SHP77 (cell line): ENCODE measurements at places on chromosomes 5 and 9.

DNA sequence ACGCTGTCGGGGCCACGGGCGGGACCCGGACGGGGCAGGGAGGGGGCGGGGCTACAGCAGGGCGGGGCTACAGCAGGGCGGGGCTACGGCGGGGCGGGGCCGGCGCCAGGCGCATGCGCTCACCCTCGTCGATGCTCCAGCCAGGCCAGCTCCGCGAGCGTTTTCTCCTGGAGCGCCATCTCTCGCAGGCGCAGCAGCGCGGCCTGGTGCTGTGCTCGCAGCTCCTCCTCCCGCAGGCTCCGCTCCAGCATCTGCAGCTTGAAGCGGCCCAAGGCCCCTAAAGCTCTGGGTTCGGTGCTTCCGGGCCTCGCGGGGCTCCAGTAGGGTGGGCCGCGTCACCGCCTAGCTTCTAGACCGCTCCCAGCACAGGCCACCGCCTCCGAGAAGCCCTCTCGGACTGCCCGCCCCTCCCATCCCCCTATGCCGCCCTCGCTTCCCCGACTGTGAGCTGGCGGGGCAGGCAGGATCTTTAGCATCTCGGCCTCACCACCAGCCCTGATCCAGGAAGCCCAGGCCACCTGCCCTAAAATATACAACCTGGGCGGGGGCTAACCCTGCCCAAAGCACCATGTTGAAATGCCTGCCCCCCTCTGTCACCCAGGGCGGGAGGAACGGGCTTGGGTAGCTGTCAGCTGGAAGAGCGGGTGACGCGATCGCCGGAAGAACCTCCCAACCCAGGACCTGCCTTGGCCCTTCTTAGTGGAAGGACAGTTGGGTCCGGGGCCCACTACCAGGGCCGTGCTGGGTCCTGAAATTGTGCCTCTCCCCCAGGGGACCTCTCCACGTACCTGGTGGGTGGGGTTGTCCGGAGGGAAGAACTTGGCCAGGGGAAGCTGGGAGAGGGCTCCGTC lies 21.9 kb upstream of the QSOX2 start:
- peak; percentile 79 for DNase-seq

DNA sequence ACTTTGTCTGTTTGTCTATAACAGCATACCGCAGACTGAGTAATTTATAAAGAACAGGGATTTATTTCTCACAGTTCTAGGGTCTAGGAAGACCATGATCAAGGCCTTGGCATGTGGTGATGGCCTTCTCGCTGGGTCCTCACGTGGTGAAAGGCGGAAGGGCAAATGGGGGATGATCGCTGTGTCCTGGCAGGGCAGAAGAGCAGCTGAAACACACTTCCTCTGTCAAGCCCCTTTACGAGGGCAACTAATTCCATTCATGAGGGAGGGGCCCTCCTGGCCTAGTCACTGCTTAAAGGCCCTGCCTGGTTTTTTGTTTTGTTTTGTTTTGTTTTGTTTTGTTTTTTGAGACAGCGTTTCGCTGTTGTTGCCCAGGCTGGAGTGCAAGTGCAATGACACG lies 41.9 kb upstream of the UBTD2 start:
- DNase-seq = no peak

- DNase-seq = no peak
These were observed 1626.7 kb upstream of the ACO1 start for GRCh38 chr9:30757723-30758122.

DNA sequence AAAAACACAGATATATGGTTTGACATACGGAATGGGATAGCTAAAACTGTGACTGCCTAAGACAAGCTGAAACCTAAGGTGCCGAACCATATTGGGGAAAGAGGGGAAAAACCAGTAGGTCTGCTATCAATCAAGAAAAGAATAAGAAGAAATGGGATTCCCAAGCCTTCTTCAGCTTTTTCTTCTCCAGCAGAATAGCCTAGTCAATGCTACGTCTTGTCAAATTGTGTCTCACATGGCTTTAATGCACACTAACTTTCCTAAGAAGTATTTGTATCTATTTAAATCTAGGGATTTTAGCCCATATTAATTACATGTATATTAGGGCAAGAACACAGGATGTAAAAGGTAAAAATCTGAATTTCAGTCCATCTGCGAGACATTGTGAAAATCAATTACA lies 797 bp upstream of the FBXO38 start:
- DNase-seq = no peak

GRCh38 chr5:62592558-62592957 lies 13.9 kb downstream of the LRRC70 start:
- DNase-seq = no peak

DNA sequence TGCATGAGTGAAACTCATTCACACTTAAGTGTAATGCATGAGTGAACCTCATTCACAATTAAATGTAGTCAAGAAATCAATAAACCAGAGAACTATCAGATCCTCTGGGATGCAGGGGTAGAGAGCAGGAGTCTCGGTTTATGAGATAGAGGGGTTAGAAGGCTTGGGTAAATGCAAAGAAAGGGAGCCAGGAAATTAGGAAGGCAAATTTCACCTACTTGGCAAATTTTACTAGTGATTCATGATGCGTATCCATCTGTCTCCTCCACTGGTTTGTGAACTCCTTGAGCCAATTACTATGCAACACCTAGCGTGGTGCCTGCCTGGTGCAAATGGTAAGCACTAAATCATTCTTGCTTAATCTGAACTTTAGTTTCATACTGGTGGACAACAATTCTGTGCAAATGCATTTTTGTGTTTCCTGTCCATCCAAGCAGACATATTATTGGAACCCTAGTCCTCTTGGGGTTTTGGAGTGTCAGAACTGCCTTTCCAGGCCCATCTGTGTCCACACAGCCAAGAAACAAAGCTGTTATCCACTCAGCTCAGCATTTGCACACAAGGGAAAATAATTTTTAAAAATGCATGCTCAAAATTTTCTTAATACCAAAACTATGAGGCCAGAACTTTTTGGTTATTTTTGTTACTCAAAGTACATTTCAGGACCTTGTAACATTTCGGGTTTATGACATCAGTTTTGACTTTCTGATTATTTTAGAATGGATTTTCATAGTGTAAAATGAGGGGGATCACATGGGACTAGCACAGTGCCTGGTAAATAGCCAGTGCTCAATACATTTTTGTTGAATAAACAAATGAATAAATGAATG lies 5.2 kb downstream of the HAPLN1 start:
- no peak for DNase-seq

GRCh38 chr5:14063138-14063537 lies 80.0 kb upstream of the TRIO start:
- DNase-seq = no peak

DNA sequence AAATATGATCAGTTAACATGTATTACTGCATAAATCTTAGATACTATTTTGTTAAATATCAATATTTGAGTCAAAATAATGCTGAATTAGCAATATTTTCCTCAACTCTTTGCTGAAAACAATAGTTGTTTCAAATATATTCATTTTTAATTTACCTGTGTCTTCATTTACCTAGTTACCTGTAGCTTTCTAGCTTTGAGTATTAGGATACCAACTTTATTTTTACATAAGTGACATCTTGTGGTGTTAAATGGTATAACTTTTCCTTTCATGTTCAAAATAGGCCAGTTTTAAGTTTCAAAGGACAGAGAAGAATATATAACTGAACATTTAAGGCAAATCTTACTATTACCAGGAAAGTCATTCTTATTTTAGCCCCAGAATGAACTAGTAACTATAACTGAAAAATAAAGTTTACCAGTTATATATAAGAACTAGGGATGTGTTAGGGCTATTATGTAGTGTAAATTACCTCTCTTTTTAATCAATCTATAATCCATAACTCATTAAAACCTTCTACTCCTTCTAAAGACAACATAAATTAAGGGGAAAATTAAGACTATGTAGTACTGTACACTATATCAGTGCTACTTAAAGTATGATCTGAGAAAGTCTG lies 25.3 kb downstream of the AP3B1 start:
- no peak for DNase-seq

GRCh38 chr9:128109050-128109709 lies 18.3 kb downstream of the PTGES2 start:
- no peak for DNase-seq

- no peak for DNase-seq
These were observed 1863.4 kb downstream of the EFNA5 start for GRCh38 chr5:105807290-105807689.

DNA sequence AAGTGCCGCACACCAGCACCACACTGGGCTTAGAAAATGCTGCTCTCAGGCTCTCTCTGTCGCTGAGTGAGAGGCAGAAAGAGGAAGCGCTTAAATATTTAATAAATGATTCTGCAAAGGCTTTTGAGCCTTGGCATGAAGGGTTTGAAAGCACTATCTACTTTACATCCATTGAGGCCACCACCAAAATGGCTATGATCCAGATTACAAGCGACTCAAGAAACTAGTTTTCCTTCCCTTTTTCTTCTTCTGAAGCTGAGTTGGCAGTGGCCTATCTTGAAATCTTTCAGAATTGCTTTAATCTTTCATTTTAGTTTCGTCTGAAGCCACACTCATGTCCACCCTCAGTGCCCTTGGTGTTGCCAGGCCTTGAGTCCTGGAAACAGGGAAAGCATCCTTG lies 59.5 kb downstream of the EBF1 start:
- DNase-seq = no peak

DNA sequence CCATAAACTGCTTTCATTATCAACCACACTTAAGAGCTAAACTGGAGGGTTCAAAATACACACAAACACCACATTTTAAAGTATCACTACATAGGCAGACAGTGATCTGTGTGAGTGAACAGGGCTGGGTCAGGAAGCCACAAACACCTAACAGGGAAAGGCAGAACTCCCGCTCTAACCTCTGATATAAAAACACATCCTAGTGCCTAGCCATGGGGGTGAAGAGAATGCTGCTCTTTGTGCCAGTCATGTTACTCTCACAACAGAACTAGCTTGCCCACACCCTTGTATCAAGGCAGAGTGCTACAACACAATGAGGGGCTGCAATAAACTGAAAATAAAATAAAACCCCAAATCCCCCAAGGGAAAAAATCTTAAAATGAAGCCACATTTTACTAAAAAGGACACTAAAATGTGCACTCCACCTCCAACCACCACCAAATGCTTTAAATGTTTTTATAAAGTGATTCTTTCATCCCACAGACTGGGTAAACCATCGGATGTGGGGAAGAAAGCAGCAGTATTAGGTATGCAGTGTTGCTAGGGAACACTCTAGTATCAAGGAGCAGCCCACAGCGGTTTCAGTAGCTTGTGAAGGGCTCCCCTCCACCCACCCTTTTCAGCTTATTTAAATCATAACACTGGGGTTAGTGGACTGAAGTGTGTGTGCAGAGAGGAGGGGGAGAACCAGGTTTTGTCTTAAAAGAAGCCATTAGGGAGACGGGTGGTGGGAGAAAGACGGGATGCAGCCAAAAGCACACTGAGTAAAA lies 64.5 kb downstream of the TMEM161B start:
- no peak for DNase-seq

DNA sequence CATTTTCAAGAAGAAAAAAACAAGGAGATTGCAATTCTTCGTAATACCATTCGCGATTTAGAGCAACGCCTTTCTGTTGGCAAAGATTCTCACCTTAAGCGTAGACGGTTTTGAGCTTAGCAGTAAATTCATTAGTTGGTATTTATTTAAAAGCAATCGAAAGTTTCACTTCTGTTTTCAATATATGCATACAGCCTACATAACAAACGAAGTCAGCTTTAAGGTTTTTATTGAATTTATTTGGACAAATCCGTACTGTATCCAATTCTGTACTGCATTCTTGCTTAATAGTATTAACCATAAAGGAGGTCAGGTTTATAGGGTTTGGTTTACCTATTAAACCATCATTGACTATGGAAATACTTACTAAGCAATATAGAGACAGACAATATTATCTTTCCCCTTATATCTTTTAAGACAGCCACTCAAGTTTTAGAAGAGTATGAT lies 12.0 kb downstream of the SELENOP start:
- no peak for DNase-seq

DNA sequence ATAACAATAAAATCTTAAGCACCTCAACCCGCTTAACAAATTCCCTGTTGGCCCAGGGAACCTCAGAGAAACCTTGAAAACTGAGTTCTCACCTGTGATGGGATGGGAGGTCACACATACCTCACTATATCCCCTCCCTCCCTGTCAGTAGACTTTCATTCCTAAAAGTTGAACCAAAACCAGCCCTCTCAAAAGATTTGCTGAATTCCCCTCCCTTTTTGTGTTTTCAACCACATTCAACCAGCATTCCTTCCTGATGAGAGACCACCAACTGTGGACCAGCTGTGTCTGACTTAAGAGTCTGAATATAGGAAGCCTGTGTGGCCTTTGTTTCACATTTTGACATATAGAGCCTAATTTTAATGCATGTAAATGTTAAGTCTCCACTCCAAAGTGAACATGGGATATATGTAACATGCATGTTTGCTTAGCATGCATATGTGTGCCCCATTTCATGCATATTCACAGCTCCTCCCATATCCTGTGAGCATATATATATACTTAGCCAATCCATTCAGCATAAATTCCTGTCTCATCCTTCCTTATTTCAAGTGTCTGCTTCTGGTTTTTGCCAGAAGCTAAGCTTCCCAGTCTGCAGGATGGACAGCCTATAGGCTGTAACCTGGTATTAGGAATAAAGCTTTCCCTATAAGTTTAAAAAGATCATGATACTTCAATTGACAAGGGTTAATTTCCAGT lies 604.6 kb downstream of the PTPRD start:
- no peak for DNase-seq

- DNase-seq = no peak
These were observed 106.2 kb upstream of the CLINT1 start for GRCh38 chr5:157965040-157965678.

DNA sequence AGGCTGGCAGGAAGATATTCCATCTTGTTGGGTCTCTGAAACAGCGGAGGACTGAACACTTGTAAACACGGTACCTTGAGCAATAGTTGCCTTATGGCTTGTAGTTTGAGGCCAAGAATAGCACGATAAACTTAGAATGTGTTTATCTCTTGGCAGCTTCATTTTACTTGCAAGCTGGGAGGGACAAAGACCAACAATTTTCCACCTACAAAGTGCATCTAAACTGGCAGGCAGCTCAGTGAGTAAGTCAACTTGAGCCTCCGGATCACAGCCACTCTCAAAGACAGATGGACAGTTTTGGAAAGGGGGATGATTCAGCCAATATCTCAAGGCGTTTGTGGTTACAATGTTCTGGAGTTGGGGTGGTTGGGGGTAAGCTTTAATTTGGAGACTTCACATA lies 652.6 kb downstream of the CETN3 start:
- no peak for DNase-seq

GRCh38 chr5:137611011-137611580 lies 112.0 kb upstream of the SPOCK1 start:
- DNase-seq = no peak

DNA sequence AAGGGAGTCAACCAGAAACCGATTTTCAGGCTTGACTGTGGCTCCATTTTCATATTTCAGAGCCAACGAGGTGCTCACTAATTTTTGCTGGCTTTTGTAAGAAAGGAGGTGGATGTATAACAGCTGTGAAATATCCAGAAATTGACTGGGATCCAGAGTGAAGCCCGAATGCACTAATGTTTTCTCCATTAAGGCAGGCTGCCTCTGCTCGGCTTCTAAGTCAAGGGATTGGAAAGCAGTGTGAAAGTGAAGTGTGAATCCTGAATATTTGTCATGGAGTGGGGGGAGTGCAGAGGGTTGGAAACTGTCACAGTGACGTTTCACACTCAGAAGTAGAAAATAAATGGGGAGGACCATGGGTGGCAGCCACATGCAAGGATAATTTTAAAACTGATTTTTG lies 237.4 kb downstream of the GOLPH3 start:
- no peak for DNase-seq
